NCI-H524 treated with DMSO at 0.1 percent for 48 hours (cell line): ENCODE measurements at places on chromosomes 1 and 21.
A peak's percentile ranks its signal among the peaks of the same experiment; 100 is the strongest.

- no peak for DNase-seq
Observed at GRCh38 chr1:42047508-42047880, 105.7 kb upstream of the GUCA2B start.

DNA sequence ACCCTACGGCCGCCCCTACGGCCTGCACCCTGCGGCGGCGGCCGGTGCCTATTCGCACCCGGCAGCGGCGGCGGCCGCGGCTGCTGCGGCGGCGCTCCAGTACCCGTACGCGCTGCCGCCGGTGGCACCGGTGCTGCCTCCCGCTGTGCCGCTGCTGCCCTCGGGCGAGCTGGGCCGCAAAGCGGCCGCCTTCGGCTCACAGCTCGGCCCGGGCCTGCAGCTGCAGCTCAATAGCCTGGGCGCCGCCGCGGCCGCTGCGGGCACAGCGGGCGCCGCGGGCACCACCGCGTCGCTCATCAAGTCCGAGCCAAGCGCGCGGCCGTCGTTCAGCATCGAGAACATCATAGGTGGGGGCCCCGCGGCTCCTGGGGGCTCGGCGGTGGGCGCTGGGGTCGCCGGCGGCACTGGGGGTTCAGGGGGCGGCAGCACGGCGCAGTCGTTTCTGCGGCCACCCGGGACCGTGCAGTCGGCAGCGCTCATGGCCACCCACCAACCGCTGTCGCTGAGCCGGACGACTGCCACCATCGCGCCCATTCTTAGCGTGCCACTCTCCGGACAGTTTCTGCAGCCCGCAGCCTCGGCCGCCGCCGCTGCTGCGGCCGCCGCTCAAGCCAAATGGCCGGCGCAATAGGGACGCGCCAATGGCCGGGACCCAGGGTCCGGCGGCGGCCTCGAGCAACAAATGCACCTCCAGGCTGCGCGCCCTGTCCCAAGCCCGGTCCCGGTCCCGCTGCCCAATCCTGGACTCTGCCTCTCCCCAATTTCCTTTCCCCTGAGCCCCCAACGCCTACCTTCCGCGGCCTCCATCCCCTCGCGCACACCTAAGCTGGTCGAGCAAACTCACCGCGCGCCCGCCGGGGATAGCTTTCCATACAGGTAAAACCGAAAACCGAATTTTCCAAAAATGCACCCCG is 1.8 kb downstream of the FOXD3 start:
- no peak for DNase-seq

GRCh38 chr21:39788383-39788782 is 43.4 kb downstream of the IGSF5 start:
- peak; percentile 84 for DNase-seq

GRCh38 chr1:156308078-156308477 is 9.0 kb upstream of the VHLL start:
- DNase-seq = no peak

DNA sequence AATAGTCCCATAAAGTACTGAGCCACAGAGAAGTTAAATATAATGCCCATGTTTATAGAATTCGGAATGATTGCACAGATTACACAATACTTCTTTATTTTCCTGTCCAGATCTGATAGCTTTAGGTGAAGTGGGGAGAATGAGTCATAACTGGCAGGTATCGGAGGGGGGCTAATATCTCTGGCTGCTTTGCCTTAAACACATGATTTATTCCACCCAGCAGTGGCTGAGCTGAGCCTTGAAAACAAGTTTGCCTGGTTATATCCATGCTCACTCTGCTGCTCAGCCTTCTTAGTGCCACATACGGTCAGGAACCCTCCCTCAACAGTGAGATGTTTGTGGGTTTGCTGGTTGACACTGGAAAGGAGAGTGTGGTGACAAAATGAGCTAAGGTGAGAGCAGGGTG is 119.7 kb upstream of the ZNF648 start:
- no peak for DNase-seq

DNA sequence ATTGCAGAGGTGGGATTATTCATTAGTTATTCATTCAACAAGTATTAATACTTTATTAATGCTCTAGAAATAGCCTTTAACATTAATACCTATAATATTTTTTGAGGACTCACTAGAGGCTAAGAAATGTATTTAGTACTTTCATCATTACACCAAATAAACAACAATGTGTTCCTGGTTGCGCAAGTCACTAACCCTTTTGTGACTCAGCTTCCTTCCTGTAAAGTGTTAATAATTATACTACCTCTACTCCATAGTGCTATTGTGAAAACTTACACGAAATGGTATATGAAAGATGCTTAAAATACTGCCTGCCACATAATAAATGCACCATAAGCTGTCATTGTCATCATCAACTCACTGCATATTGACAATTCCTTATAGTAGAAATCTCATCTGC is 431.0 kb downstream of the DPYD start:
- no peak for DNase-seq
